T-helper 1 cell (primary cell): ENCODE measurements at places on chromosomes 7 and 10.

DNA sequence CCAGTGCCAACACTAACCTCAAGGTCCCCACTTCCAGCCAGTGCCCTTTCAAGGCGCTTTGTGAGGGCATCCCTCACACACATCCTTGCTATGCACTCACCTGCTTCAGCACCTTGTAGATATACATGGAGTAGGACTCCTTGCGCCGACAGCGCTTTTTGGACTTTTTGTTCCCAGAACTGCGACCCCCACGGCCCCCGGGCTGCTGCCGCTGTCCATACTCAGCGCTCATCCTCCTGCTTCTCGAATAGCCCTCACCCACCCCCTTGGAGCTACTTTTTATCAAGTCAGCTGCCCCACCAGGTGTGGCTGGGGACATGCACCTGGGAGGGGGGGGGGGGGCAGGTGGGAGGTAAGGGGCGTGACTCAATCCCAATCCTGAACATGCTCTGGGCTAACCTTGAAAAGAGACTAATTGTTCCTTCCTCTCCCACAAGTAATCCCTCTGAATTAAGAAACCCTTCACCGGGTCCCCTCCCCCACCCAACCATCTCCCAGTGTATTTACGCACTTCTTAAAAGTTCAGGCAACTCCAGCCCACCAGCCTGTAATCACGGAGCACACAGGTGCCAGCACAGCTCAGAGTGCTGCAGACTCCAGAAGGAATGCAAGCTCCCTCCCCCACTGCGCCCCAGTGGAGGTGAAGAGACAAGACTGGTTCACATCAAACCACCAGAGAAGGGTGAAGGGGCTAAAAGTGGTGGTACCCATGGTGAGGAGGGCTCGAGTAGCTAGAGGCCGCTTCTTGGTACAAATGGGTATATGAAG lies at the start of gene H2BK1:
Gene H2BK1, minus strand, starts transcription at position 402 of the 768 bp plus-strand sequence. Its CDS starts 170 bp downstream, at position 232.
- no peak for DNase-seq

DNA sequence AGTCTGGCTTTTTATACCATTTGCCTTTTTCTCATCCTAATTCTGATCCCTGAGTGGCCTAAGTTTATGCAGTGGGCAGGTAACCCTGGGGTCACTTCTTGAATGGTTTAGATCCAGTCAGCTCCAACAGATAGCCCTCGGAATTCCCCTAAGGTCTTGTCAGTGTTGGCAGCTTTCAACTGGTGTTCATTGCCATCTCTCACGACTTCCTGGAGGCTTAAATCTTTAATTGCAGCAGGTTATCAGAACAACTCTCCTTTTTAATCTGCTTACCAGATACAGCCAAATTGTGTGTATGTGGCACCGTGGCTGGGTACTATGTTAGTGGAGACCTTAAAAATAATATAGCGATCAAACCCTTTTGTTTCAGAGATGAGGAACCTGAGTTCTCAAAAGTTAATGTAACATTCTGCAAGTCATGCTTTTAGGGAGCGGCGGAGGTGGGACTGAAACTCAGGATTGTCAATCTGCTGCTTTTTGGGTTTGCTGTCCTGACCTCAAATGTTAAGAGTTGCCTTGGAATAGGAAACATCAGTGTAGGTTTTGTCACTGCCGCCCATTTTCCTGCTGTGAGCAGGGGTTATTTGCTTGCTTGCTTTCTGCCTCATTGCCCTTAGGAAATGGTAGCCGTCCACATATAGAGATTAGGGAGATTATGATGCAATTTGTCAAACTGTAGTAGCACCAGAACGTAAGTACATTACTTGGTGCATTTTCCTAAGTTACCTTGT lies 818 bp downstream of the DLD start:
- DNase-seq, result peak; percentile 18

DNA sequence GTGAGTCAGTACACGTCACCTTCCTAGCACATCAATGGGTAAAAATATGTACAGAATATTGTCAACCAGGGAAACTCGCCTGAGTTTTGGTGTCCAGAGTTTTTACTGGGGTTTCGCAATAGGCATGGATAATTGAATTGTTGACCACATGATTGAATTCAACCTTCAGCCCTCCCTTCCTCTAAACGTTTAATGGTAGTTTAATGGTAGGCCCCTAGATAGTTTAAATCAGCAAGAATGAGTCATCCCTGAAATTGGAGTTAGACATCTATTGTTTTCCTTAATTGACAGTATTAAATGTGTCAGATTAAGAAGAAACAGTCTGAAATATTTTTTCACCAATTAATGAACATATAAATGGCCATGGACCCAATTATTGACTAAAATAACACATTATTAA lies 57.8 kb upstream of the CACNA2D1 start:
- DNase-seq, result no peak

DNA sequence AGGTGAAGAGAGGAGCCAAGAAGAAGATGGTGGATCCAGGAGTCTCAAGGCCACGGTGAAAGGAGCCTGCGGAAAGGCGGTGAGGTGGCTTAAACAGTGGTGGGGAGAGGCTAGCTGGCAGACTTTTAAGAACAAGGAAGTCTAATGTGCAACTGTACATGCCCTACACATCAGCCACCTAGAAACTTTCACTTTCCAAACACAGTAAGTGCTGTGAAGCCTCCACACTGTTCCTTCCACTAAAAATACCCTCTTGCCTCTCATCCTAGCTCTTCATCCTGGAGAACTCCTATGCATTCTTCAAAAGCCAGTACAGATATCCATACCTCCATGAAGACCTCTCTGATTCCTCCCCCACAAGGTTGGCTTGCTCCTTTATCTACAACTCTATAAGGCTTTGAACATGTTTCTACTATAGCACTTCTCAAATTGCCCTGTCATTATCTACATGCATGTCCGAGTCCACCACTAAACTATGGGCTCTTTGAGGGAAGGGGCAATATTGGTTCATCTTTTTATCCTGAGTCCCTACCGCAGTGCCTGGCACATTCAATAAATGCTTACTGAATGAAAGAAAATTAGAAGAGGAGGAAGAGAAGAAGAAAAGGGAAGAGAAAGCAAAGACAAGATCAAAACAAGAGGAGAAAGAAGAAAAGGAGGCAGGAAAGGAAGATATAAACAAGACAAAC lies 54.2 kb downstream of the DNAJC12 start:
- peak; percentile 55 for DNase-seq
